ENCODE measurements at places on chromosomes 5 and 9. TPM values are rescaled to one million over a fixed set of nuclear protein-coding genes. Genes with fewer than 3 reads are reported as not detected.

Gene IFNB1
- not detected for total RNA-seq

Gene FAM81B
- not detected for total RNA-seq

Gene ARSI
- not detected for total RNA-seq

DNA sequence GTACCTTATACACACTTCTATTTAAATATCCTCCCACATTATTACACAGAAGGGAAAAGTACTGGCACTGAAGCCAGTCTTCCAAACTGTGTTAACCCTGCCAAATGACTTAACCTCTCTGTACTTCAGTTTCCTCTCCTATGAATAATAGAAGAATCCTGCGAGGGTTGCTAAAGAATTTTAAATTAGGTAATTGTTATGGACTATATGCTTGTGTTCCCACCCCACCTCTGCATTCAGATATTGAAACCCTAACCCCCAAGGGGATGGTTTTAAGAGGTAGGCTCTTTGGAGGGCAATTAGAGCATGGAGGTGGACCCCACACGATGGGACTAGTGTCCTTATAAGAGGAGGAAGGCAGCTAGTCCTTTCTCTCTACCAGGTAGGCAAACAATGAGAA lies 72.7 kb downstream of the TTLL11 start:
- DNase-seq = no peak

- DNase-seq = no peak
Observed at GRCh38 chr9:123168586-123168985, 99.8 kb downstream of the STRBP start.

- no peak for DNase-seq
Observed at GRCh38 chr5:102591650-102592049, 92.8 kb upstream of the SLCO6A1 start.

DNA sequence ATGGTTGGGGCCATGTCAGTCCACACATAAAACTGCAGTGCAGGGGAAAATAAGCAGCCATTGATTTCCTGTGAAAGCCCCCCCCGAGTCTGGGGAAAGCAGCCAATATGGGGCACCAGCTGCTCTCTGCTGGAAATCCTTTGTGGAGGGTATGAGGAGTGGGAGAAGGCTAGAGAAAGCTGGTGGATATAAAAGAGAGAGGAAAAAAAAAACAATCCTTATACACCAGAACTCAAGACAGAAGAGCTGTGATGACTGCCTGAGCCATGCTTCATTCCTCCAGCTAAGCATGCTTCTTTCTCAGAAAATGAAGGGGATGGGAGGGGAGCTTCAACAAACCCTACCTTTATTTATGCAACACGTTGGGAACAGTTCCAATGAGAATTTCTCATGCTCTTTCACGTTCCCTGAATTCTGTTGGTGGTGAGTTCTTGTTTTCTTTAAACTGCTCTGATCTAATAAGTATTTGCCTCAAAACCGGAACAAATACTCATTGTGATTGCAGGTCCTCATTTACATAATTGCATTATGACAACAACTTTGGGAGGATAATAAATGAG lies 688.0 kb upstream of the SEMA6A start:
- DNase-seq = no peak

DNA sequence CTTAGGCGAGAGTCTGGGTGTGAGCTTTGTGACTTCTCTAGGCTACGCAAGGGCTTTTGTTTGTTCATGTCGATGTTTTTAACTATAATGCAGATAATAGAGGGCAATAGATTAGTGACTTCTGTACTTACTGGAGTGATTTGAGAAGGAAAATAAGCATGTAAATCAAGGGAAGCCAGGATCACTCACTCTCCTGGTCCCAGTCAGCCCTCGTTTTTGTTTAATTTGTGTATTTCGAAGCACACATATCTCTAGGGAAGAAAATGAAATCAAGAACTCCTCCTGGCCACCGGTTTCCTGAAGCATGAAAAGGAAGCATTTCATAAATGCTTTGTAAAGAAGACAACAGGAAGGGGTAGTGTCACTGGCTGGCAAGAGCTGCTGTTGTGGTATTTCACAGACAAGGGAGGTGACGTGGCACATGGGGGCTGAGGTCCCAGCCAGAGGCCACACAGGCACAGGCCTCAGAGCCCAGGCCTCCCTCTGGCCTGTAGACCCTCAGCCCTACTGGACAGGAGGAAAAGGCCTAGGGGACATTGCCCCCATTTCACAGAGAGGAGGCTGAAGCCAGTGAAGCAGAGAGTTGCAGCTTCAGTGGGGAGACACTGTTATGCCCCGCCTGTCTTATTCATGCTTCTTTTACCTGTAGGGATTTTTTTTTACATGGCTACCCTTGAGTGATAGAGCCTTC lies 34.1 kb downstream of the IRF1 start:
- DNase-seq = peak; percentile 86

Measured in natural killer cell (primary cell).